ENCODE measurements at places on chromosomes 2 and 18. TPM values are rescaled to one million over a fixed set of nuclear protein-coding genes. Genes with fewer than 3 reads are reported as not detected.

EDAR gene
- 1.2 TPM for total RNA-seq

PFN4 gene
- not detected for total RNA-seq

NEU2 gene
- total RNA-seq, result not detected

SLC30A3 gene
- total RNA-seq, result 5.5 TPM

HOXD3 gene
- not detected for total RNA-seq

All from umbilical cord (tissue), 2 donors.